ENCODE measurements at places on chromosomes 1 and 21.

GRCh38 chr1:31633117-31633516 is 11.6 kb downstream of the PEF1 start:
- no peak for DNase-seq

DNA sequence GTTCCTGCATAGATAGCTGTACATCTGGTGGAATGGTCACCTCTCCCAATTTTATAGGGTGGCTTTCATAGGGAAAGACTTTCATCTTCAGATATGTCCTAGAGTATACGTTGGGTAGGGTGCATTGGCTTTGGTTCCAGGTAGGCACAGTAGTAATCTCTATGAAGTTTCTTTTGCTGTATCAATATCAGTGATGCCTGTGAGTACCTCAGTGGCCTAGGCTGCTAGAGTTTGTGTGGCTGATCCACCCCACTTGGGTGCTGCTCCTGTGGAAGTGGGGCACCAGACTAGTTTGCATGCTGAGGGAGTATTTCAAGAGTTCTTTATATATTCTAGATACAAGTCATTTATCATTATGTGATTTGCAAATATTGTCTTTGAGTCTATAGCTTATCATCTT is 370.5 kb upstream of the VAMP3 start:
- DNase-seq = no peak

DNA sequence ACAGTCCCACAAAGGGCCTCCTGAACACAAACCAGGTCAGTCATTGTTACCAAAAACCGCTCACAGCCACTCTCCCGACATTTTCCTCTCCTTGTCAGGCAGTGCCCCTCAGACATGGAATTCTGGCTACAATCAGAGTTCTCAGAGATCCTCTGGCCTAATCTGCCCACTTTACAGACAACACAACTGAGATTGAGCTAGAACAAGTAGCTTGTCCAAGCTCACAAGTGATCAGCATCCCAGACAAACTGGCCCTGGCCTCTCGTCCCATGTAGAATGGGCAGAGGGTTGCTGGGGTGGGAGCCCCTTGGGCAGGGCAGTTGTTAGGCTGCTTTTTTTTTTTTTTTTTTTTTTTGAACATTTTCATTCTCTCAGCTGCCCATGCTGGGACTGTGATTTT is 57.2 kb downstream of the KCNN3 start:
- no peak for DNase-seq

- DNase-seq = no peak
Observed at GRCh38 chr1:11151114-11151513, 38.0 kb upstream of the ANGPTL7 start.

GRCh38 chr1:19866029-19866428 is 16.2 kb upstream of the OTUD3 start:
- no peak for DNase-seq

GRCh38 chr21:34833465-34833864 is 164.7 kb downstream of the CLIC6 start:
- no peak for DNase-seq

DNA sequence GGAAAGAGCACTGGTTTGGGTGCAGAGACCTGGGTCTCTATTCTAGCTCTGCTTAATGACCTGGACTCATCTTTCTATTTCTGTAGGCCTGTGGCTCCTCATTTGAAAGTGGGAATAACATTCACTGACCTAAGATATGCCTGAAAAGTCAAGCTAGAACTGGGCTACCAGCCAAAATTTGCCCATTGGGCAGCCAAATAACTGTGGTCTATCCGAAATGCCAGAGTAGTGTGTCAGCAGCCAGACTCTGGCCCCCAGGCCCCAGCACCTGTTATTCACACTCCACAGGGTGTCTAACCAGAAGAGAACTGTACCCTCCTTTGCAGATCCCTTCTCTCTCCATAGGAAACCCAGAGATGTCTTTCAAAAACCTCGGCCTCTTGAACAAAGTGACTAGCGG is 12.6 kb downstream of the DAB1 start:
- no peak for DNase-seq

DNA sequence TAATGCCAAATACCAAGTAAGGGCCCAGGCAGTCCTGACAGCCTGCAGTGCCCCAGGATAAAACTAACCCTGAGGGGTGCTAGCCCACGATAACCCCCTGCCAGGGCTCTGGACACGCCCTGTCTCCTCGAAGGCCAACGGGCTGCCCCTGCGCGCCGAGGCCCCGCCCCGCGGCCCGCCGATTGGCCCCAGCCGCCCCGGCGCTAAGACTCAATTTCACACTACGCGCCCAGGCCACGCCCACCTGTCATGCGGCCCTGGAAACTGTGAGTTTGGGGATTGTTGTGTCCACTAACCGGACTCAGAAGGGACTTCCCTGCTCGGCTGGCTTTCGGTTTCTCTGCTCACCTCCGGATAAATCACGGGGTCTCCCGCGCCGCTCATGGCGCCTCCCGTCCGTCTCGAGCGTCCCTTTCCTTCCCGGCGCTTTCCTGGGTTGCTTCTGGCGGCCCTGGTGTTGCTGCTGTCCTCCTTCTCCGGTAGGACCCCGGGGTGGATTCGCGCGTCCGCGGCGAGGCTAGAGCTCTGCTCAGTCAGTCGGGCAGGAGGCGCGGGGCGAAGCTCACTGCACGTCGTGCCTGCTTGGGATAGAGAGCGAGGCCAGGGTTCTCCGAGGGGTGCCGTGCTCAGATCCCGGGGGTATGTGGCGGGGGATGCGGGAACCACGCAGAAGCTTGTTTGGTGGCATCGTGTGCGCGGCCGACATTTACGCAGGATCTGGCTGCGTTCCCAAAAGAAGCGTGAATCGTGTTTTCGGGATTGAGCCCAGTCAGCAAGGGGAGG is at the start of gene CR1L:
Gene CR1L (plus strand): TSS at position 282 of the 783 bp plus-strand sequence. CDS start 101 bp downstream, at position 383.
- peak; percentile 87 for DNase-seq

Data from activated CD8-positive, alpha-beta memory T cell treated with anti-CD3 and anti-CD28 coated beads for 24 hours (primary cell).